Fibroblast of upper back skin (primary cell): ENCODE measurements at places on chromosomes 7 and 10.
A peak's percentile ranks its signal among the peaks of the same experiment; 100 is the strongest.

DNA sequence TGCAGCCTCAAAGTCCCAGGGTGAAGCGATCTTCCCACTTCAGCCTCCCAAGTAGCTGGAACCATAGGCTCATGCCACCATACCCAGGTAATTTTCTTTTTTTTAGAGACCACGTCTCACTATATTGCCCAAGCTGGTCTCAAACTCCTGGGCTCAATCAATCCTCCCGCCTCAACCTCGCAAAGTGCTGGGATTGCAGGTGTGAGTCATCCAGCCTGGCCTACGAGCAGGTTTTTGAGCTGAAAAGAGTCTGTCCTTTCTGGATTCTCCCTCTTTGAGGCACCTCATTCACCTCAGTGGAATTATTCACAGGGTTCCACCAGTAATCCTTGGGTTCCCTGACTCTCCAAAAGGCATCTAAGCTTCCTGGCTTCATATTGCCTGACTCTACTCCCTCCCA is 7.6 kb upstream of the LEP start:
- DNase-seq = no peak

DNA sequence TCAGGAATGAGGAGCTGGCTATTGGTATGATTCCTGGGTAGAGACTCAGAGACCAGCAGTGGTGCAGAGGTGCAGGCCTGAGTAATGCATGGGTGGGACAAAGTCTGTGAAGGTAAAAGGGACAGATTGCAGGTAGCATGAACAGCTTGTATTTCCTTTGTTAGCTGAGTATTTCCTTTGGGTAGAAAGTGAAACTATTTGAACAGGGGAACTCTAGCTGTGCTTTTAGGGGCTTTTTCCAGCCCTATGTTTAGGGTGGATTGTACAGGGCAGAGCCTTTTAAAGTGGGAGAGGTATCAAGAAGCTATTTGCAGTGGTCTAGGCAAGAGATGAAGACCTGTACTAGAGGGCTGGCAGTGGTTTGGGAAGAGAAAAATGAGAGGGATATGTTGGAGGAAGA is 739.9 kb downstream of the REEP3 start:
- no peak for DNase-seq

GRCh38 chr10:119608316-119609155 is 11.8 kb upstream of the TIAL1 start:
- DNase-seq = peak; percentile 8

- DNase-seq = peak; percentile 30
These were observed 20.3 kb upstream of the IGF2BP3 start for GRCh38 chr7:23490357-23491135.

GRCh38 chr10:92463582-92463981 is 110.3 kb downstream of the IDE start:
- no peak for DNase-seq

GRCh38 chr10:80252296-80252887 is 37.1 kb downstream of the MAT1A start:
- no peak for DNase-seq

DNA sequence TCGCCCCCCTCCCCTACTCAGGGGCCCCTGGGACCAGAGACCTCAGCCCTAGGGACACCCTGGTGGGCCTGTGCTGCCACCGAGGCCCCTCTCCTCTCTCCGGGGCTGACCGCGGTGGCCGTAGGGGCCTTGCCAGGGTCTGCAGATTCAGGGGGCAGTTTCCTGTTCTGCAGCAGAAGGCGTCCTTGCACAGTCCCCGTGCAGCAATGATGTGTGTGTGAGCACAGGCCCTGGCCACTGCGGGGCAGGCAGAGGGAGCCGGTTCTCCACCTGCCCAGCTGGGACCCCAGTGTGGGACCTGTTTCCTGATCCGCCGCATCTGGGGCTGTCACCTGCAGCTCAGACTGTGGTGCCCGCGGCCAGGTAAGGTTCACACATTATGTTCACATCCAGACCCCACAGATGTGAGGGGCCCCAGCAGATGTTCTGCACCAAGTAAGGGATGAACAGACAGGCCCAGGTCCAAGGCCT is 60.7 kb upstream of the DNAJB6 start:
- no peak for DNase-seq

DNA sequence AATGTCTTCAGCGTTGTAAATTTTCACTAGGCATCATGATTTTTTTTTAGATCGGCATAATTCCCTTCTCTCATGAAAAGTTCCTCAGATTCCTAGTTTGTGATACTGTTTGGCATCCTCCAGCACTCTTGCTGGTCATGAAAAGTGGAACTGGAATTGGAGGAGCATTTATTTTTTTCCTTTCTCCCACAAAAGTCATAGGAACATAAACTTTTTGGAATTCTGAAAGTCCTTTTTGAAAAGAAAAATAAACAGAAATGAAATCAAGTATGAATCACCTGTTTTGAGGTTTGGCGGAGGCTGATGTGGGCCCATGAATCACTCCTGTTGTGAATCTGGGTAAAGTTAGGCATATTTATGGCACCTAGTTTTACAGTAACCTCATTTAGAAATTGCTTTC is 17.7 kb downstream of the CACNB2 start:
- DNase-seq = peak; percentile 83

DNA sequence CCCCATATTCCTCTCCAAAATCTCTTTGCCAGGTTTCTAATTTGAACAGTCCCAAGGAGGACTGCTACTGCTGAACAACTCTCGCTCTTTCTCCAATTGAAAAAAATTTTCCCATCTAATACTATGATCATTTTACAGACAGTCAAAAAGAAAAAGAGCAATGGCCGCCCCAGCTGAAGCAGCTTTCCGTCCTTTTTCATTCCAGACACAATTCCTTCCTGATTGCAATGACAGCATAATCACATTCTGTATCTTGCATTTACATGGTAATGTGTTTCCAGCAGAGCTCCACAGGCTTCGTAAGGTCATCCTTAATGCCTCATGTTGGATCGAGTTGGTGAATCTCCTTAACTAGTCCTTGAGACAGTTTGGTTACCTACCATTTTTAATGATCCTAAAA is 45.0 kb upstream of the GSDME start:
- DNase-seq = no peak

- DNase-seq = no peak
These were observed 74.8 kb upstream of the GPR37 start for GRCh38 chr7:124840435-124840834.

- no peak for DNase-seq
These were observed 477.1 kb downstream of the RPS24 start for GRCh38 chr10:78510566-78511323.

- no peak for DNase-seq
These were observed 7.1 kb downstream of the CCDC201 start for GRCh38 chr7:45865594-45866410.

DNA sequence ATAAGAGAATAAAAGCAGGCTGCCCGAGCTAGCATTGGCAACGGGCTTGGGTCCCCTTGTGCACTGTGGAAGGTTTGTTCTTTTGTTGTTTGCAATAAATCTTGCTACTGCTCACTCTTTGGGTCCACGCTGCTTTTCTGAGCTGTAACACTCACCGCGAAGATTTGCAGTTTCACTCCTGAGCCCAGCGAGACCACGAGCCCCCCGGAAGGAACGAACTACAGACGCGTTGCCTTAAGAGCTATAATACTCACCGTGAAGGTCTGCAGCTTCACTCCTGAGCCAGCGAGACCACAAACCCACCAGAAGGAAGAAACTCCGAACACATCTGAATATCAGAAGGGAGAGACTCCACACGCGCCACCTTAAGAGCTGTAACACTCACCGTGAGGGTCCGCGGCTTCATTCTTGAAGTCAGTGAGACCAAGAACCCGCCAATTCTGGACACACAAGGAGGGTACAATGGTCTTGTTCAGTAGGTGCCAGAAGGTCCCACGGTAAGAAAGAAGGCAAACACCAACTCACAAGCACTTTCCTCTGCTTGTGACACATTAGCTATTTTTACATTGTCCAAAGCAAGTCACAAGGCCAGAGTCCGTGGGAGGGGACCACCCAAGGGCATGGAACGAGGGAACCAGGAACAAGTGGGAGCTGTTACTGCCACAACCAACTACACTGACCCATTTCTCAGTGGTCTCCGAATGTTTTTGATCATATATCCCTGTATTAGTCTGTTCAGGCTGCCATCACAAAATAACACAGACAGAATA is 29.2 kb upstream of the CACUL1 start:
- DNase-seq = no peak

- DNase-seq = no peak
These were observed 23.4 kb upstream of the DPYSL4 start for GRCh38 chr10:132163278-132163765.

- DNase-seq = peak; percentile 62
These were observed 50.8 kb upstream of the IFRD1 start for GRCh38 chr7:112399501-112399900.

DNA sequence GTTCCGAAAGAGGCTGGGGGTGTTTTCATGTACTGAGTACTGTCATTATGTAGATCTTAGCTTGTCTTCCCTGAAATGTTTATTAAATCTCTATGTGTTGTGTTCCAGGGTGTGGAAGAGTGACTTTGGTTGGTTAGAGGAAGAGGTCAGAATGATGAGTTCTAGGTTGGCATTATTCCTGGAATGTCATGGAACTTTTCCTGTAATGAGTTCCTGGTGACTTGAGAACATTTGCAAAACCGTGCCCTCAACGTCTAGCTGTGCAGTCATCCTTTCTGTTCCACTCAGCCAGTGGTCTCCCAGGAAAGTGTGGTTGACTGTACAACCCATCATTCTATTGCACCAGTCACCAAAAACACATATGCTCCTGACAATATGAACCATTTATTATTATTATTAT is 129.6 kb downstream of the BICC1 start:
- peak; percentile 69 for DNase-seq

DNA sequence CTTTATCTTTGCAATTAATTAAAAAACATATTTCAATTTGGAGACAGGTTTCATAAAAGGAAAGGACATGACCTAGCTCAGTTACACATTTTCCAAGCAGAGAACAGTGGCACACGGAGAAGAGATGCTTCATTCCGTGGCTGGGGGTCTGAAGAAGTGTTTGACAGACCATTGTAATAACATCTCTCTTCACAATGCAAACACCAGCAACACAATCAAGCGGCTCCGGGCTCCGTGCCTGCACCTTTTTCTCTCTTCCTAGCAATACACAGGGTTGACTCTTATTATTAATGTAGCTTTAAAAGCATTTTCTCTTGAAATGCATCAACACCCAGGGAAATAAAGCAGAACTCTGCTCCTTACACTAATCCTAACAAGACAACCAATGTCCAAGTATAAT is 261.0 kb upstream of the AOAH start:
- DNase-seq = no peak

- DNase-seq = no peak
These were observed 60.6 kb upstream of the ANTXRL start for GRCh38 chr10:46226232-46226631.

GRCh38 chr7:73809467-73809951 is 21.3 kb upstream of the CLDN4 start:
- no peak for DNase-seq

DNA sequence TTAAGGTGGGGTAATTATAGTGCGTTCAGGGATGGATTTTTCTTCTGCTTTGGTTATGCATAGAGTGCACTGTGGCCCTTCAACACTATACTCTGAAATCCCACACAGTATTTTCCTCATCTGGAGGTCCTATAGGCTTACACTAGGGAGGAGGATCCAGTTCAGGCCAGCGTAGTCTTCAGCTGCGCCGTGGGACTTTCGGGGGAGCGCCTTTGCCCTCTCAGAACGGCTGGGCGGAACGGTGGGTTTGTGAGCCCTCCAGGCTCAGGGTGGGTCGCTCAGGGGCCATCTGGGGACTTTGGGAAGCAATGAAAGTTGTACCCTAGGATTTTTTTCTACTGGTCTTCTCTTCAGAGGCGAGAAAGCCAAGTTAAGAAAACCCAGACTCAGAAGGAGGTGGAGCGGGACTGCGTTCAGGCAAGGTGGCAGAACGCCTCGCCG is 652 bp upstream of the VPS26A start:
- peak; percentile 68 for DNase-seq

DNA sequence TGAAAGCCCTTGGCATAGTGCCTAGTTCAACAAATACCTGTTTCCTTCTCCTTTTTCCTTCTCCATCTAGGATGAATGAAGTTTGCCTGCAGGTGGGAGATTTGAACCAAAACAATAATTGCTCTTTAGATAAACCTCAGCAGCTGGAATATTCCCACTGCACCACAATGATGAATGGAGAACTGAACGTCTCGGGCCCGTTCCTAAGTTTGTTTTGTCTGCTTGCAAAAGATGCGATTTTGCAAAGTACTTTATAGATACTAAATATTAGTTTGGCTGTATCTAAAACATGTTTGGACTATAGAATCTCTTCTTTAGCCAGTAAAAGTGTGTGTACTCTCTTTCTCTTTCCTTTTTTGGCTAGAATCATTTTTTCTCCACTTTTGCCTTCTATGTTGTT is 75.8 kb upstream of the BMPER start:
- no peak for DNase-seq

DNA sequence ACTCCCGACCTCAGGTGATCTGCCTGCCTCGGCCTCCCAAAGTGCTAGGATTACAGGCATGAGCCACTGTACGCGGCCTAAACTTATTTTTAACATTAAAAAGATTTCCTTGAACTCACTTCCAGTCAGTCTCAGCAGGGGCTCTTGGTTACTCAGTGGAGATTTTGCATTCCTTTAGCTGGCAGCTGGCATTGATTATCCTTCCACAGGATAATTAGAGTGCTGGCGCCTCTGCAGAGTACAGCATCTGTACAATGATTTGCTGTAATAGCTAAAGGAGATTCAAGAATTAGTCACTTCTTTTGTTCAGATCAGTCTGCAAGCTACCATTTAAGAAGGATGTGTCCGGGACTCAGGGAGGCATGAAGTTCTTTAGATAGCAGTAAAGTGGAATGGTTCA is 125.0 kb upstream of the NPY start:
- DNase-seq = peak; percentile 85

DNA sequence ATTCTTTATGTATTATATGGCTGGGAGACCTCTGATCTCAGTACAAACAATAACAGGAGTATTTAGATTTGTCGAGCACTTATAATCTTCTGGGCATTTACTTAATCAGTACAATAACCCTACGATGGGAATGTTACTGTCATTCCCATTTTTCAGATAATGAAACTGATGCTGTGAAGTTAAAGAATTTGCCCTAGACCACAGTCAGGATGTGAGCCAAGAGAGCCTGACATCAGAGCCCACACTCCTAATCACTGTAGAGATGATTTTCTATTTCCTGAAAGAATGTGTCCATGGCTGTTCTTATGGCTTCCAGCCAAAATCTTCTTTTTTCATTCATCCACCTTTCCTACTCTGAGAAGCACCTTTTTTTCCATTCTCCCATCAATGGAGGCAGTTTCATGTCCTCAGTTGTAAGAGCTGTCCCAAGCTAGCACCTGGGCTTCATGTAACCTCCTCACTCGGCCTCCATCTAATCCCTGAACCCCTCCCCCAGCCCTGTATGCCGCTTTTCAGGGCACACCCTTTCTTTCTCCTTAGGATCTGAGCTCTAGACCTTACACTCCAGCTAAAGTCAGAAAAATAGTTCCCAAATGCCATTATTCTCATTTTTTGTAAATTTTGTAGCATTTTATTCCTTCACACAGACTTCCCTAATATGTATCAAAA is 12.2 kb upstream of the CAV1 start:
- DNase-seq = peak; percentile 76
